Left ventricle myocardium superior (tissue), 1 donor: ENCODE measurements at places on chromosomes 4 and X.

GRCh38 chr4:6928081-6928480 lies 18.5 kb downstream of the TBC1D14 start:
- DNase-seq, result no peak

DNA sequence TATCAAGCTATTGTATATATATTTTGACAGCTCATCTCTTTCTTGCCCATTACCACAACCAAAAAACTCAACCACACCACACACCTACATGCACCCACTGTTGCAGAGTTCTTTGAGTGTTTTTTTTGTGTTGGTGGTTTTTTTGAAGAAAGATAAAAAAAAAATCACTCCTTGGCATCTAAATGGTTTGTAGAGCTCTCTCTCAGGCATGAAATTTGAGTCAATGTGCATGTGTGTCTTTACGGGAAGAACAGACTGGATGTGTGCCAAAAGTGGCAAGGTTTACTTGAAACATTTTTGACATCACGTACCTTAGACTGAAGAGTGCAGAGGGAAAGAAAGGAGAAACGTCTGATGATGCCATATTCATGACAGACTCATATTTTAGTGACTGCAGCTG lies 154.2 kb downstream of the FHIP1A start:
- DNase-seq, result no peak

DNA sequence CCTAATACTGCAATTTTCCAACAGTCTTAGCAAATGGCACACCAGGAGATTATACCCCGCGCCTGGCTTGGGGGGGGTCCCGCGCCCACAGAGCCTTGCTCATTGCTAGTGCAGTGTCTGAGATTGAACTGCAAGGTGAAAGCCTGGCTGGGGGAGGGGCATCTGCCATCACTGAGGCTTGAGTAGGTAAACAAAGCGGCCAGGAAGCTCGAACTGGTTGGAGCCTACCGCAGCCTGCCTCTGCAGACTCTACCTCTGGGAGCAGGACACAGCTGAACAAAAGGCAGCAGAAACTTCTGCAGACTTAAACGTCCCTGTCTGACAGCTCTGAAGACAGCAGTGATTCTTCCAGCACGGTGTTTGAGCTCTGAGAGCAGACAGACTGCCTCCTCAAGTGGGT lies 172.8 kb upstream of the NAP1L5 start:
- DNase-seq, result no peak

- DNase-seq, result no peak
Observed at GRCh38 chr4:100106982-100107381, 83.3 kb downstream of the DDIT4L start.

GRCh38 chr4:152107736-152108500 lies 347.1 kb upstream of the GATB start:
- DNase-seq, result no peak

DNA sequence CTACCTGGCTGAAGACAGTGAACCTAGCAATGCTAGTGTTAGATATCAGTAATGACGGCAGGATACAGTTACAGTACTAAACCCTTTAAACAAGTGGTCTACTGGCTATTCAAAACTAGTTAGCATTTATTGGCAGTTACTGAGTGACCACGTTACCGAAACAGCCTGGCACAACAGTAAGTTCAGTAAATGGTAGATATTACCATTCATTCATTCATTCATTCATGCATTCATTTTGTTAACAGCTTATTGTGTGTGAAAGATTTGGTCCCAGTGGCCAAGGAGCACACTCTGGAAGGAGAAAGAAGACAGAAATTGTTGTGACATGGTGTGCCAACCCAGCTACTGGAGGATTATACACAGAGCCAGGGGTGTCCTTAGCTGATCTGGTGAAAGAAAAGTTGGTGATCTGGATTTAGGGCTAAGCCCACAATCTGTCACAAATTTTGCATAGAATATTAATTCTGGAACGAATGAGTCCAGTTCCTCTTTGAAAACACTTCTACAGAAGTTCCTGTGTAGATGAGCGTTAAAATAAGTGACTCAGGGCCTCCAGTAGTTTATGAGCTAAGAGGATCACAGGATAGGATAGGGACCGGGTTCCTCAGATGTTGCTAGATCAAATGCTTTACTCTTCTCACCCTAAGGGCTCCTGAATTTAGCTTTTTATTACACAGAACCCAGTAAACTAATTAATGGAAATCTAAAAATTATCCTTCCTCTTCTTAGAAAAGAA lies 179.1 kb downstream of the CBR4 start:
- no peak for DNase-seq

DNA sequence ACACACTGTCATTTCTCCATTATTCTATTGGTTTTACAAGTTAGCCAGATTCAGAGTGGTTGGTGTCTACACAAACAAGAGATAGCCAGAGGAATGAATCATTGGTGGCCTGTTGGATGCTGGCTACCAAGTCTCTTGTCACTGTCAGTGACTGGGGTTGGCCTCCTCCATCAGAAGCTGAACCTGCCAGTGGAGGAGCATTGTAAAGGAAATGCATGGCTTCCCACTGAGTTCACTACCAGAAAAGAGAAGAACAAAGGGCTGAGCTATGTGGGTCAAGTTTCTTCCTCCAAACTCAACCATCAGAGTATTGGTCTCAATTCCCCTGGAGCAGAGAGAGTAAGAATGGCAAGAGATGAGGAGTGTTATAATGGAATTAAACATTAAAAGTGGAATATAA lies 26.5 kb upstream of the ANKRD50 start:
- no peak for DNase-seq

DNA sequence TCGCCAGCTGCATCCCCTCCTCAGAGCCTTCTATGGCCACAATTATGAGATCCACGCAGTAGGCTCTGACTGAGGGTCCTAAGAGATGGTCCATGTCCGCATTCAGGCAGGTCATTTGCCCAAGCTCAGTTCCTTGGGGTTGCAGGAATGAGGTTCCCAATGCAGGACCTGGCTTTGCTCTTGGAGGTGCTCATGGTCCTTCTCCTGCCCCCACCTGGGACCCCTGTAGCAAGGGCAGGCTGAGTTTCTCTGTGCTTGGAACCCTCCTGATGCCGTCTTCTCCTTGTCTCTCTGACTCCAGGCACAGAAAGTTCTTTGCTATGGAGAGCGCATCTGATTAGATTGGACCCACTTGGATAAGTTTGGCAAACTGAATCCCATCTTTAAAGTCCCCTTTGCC lies 16.5 kb upstream of the SHOX start:
- DNase-seq, result no peak

DNA sequence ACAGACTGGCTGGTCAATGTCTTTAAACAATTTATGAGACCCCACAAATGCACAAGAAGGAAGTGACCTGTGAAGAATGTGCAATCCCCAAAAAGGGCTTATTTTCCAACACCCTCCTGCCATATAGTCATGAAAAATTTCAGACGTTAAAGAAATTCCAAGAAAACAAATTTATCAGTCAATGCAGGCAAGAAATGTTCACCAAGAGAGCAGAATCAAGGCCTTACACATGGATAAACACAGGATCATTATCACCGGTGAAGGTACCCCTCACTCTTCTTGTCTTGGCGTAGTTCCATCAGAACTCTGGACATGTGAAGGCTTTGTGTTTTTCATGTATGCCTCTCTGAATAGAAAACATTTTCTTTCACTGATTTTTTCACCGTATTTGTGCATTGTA lies 186.7 kb upstream of the GALNTL6 start:
- DNase-seq, result no peak

DNA sequence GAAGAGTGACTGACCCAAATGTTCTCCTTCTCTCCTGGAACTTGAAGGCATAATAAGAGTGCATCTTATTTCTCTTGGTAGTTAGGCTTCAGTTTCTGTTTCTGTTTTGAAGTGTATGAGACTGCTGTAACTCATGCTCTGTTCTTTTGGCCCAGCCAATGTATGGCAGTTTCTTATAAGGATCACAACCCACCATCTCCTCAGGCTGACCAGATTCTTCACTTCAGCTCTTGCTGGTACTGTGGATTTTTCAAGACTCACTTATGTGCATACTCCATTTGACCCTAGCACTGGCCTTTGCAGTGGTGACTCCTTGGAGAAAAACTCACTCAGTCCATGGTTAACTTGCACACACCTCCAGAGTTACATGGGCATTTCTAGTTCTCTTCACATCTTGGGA lies 9.6 kb upstream of the YTHDC1 start:
- DNase-seq, result no peak

DNA sequence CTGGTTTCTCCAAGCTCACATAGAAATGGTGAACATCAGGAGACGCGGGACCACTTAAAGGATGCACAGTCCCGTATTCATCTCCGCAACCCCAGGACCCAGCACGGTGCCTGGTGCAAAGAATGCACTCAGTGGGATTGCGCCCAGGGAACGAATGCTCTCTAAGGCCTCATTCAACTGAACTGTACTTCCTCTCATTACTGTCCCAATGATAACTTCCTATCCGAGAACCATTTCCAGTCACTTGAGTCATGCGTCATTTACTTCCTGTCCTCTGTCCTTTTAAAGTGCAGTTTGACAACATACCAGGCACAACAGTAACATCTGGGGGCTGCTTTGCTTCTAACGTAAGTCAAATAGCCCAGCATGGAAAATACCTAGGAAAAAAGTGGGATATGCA lies 75.7 kb downstream of the RBM47 start:
- DNase-seq, result no peak

DNA sequence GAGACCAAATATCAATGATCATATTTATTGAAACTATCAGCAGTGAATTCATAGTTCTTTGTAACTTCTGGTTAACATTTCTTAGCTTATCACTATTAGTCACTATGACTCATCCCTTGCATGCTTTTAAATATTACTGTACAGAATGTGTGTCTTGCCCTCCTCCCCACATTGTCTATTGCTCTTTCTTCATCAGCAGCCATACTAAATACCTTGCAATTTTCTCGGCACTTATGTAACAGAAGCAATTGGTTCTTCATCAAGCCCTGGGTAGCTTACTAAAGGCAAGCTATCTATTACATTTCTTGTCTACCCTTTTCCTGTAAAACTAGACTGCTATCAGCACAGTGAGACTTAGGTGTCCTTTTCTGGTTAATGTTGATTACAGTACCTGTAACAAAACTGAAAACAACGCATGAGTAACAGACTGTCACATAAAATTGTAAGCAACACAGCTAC lies 8.2 kb downstream of the KLHL4 start:
- DNase-seq, result no peak

GRCh38 chr4:150261571-150261970 lies 183.3 kb downstream of the DCLK2 start:
- no peak for DNase-seq

DNA sequence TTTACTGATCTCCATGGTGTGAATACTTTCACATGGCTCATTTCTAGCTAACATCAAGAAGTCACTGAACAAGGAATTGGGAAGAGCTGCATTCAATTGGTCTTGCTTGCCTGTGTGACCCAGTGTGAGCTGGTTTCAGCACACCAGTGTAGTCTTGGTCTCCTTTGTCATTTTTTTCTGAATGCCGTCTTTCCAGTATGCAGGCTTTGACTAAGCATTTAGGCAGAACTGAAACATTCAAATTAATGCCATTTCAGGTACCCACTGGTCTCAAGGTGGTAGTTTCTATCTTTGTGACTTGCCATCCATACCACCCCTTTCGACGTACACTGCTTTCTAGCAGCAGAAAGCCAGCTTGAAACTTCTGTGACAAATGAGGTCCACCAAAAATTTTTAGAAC lies 550.5 kb upstream of the BOD1L1 start:
- DNase-seq, result no peak

GRCh38 chr4:37770016-37770415 lies 56.5 kb upstream of the PGM2 start:
- DNase-seq, result no peak

GRCh38 chrX:131675596-131676194 lies 131.8 kb downstream of the OR13H1 start:
- no peak for DNase-seq

DNA sequence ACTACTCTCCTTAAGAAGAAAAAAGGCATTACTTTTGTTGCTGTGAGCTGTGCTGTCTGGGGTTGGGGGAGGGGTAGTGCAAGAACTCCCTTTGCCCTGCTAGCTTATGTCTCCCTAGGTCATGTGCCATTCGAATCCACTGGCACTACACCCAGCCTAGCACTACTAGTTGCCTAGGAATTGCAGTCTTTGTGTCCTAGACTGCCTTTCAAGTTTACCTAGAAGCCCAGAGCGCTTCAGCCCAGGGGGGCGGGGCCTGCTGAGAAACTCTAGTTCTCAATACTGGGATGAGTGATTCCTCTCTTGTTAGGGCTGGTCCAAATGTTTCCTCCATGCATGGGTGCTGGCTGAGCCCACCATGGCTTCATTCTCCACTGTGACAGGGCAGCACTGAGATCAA lies 1011.5 kb downstream of the PCDH19 start:
- no peak for DNase-seq

GRCh38 chrX:1023676-1024075 lies 188.8 kb downstream of the CRLF2 start:
- no peak for DNase-seq

GRCh38 chrX:39855748-39856129 lies 242.0 kb downstream of the BCOR start:
- no peak for DNase-seq

GRCh38 chr4:30461218-30461617 lies 259.0 kb upstream of the PCDH7 start:
- no peak for DNase-seq

- no peak for DNase-seq
Observed at GRCh38 chrX:10108288-10108687, 48.5 kb upstream of the CLCN4 start.

- DNase-seq, result no peak
Observed at GRCh38 chr4:101008503-101008902, 338.8 kb downstream of the PPP3CA start.

DNA sequence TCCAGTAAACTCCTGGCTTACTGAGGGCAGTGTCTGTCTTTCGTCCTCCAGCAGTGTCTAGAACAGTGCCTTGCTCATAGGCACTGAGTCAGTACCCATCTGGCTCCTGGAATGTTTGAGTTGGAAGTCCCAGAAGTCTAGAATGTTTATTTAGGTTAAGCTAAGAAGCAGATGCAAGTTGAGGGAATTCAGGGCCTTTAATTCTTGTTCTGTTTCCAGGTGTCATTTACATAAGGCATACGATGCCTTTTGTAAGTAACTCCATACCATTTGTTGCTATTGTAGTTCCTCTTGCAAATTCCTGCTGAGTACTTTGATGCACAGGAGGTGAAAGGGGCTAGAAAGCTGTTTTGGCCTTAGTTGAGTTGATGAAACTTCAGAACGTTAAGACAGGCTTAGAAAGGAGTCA lies 22.2 kb downstream of the ARHGAP10 start:
- no peak for DNase-seq

GRCh38 chr4:99404595-99405287 lies 30.4 kb downstream of the ADH7 start:
- DNase-seq, result no peak

DNA sequence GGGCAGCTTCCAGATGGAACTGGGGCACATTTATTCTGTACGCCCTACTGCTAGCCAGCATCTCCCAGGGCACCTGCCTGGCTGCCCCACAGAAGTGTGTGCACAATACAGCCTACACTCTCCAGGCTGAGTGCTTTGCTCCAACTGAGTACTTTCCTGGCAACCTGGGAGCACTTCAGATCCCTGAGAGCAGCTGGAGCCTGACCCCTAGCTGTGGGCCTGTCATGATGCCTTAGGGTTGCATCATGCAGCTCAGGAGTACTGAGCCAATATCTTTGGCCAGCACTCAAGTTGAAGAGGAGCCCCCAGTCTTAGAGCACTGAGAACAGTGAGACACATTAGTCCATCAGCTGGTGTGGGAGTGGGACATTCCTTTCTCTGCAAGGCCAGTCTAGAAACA lies 321.9 kb downstream of the CFAP47 start:
- DNase-seq, result no peak

GRCh38 chrX:57266275-57266674 lies 20.2 kb upstream of the FAAH2 start:
- DNase-seq, result no peak

- no peak for DNase-seq
Observed at GRCh38 chrX:55731826-55732225, 14.3 kb downstream of the RRAGB start.
